T-helper 9 cell (primary cell): ENCODE measurements at places on chromosomes 3 and 15.

- DNase-seq, result no peak
Observed at GRCh38 chr3:138673641-138674530, 65.3 kb downstream of the FAIM start.

GRCh38 chr3:152261329-152261728, 7.4 kb upstream of the MBNL1 start:
- DNase-seq, result no peak

DNA sequence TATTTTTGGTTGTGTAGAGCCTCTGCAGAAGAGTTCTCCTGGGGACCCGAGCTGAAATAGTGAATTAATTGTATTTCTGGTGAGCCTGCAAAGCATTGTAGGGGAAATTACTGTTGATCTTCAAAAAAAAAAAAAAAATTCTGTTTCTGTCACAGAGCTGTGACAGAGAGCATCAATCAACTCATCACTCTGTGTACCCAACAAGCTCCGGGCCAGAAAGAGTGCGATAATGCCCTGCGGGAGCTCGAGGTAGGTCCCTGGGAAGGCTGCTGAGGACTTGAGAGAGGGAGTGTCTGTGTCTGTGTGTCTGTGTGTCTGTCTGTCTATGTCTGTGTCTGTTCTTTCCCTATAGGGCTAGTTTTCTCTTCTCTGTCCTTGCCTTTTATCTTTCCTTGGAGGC, 294.4 kb upstream of the TPM1 start:
- no peak for DNase-seq

DNA sequence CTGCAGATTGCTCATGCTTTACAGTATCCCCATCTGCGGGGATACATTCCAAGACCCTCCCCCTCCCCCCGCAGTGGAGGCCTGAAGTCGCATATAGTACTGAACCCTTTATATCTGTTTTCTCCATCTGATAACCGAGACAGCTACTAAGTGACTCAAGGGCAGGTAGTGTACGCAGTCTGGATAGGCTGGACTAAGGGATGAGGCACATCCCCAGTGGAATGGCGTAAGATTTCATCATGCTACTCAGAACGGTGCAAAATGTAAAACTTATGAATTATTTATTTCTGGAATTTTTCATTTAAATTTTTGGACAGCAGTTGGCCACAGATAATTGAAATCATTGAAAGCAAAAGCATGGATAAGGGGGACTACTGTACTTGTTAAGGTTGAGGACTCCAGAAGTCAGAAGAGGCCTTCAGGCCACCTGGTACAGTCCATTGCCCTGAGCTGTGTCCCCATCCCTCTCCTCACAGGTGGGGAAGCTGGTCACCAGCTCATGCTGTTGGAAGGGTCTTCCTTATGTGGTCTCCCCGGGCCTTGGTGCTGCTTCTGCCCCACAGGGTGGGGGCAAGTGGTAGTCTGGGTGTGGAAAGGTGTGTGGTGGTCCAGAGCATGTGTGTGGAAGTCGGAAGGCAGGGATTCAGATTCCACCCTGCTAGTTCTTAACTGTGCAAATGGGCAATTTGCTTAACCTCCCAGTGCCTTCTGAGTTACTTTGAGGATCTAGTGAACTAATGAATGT, 72.0 kb downstream of the HCN4 start:
- no peak for DNase-seq

DNA sequence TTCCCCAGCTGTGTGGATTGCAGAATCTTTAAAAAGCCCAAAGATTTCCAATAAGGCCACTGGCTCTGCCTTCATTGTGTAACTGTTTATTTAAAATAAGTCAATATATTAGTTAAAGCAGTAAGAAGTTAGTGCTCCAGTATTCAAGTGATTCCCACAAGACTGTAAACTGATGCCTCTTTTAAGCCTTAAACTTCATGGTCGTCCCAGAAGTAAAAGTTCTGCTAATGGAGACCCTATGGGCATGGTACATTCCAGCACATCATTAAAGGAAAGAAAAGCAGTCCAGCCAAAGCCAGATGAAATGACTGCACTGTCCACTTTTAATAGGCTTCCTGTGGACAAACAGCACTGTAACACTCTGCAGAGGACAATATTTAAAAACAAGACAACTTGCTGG, 512.6 kb downstream of the MECOM start:
- DNase-seq, result no peak

GRCh38 chr3:123841476-123842238, 42.5 kb downstream of the MYLK start:
- no peak for DNase-seq
